ENCODE measurements at places on chromosomes 6 and 20.

DNA sequence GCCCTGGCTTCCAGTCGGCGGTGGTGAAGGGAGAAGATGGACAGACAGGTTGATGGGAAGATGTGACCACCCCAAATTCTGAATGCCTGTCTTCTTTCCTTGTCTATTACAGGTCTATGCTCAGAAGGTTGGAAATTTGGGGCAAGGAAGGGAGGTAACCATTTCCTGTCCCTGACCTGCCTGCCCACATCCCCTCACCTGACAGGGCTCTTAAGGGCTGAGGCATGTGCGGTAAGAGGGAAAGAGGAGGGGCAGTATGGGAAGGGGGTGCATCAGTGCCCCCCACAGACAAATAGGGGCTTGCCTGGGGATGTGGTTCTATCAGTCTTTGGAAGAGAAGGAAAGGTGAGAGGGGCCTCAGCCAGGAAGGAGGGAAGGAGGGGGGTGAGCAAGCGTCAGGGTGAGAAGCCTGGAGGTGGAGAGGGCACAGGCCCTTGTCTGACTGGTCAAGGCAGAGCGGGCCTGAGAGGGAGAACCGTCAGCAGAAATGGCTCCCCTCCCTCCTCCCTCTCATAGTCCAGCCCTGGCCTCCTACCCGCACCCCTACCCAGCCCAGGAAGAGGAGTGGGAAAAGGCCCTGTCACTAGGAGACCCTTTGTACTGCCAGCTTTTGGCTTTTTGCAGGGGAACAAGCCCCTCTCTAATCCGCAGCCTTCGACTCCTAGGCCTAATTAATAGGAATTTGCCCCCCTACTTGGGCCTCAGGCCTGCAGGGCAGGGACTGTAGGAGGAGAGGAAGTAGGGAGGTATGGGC is 104.4 kb upstream of the FOXP4 start:
- DNase-seq: no peak

DNA sequence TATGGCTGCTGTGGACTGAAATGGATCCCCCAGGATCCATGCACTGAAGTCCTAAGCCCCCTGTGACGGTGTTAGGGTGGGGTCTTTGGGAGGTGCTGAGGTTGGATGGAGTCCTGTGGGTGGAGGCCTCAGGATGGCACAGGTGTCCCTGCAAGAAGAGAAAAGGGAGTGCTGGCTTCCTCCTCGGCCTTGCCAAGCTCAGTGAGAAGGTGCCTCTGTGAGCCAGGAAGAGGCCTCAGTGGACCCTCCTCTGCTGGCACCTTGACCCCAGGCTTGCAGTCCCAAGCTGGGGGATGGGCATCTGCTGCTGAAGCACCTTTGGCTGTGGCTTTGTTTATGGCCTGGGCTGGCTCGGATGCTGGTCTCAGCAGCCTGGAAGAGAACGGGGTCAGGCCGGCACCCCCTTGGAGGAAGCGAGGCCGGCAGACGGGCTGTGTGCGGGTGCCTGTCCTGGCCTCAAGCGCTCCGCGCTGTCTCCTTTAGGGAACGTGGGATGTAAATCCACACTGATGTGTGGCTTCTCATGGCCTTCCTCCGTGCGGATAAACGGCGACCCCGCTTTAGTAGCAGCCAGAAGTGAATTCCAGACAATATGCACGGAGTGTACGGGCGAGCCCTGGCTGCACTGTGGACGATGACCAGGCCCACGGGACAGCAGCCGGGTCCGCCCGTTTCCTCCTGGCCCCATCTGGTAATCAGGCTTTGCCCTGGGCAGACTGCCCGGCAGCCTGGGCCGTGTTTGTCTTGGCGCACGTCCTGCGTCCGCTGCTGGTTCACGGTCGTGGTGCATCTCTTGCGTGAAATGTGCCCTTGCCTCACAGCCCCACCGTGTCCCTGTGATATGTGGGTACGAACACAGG is 182.6 kb downstream of the ERMARD start:
- DNase-seq: no peak

GRCh38 chr6:142333431-142333830 is 31.6 kb downstream of the ADGRG6 start:
- no peak for DNase-seq

DNA sequence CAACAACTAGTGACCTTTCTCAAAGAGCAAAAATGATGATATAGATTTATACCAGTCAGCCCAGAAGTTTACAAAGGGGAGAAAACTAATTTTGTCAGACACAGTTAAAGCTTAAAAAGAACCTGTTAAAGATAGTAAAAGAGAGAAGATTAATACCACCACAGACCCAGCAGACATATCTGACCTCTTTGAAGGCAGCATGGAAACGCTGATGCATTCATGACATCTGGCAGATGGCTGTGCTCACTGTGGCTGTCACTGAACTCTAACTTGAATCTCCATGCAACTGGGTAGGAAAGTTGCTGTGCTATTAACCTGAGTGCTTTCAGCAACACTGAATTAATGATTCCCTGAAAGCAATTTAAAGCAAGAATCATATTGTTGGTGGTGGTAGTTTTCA is 159.8 kb upstream of the PRDM1 start:
- peak; percentile 9 for DNase-seq

GRCh38 chr6:113846577-113846976 is 10.6 kb upstream of the MARCKS start:
- no peak for DNase-seq

DNA sequence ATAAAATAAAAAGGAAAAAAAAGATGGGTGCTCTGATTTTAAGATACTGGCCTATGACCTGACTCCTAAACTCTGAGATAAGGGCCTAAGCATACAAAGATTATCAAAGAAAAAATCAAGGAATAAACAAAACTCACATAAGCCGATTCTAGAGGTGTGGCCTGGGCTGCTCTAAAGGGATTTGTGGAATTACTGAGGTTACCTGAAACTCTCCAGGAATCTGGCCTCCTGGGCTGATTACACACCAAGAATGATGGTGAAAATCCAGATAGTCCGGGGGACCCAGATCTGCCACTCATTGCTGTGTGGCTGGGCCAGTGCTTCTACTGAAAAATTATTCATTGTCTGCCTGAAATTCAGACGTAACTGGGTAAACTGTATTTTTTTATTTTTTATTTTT is 122.7 kb upstream of the RNF24 start:
- no peak for DNase-seq

GRCh38 chr6:3410385-3411360 is 46.2 kb downstream of the SLC22A23 start:
- DNase-seq: peak; percentile 63

DNA sequence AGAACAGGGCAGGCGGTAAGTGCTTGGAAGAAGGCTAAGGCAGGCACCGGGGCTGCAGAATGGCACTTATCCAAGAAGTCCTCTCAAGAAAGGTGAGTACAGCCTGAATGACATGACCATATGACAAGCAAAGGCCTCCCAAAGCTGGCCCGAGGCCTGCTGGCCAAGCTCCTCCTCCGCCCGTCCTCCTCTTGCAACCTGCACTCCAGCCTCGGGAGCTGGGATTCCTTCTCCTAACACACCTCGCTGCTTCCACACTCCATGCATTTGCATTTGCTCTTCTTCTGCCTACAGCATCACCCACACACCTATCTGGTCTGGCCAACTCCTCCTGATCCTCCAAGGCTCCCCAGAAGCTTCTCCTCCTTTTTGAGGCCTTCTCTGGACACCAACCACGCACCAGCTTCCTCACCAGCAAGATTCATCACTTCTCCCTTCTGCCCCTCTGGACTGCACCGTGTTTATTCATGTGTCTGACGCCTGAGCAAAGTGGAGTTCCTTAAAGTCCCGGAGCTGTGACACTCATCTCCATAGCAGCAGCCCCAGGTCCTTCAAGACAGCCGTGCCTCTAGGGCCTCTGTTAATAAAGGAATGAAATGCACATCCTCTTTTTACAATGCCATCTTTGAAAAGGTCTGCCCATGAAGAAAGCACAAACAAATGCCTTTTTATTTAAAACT is 32.3 kb downstream of the CNKSR3 start:
- no peak for DNase-seq

DNA sequence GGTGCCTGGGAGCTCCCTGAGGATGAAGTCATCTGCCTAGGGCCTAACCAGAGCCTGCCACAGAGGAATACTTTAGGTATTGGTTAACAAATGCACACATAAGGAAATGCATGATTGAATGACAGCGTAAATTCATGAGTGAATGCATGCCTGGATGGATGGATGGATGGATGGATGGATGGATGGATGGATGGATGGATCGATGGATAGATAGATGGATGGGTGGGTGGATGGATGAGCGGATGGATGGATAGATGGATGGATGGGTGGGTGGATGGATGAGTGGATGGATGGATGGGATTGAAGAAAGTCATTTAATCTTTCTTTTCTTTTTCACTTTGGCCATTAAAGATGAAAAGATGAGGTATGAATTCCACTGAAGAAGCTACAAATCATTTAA is 111.9 kb upstream of the SIRPG start:
- no peak for DNase-seq

DNA sequence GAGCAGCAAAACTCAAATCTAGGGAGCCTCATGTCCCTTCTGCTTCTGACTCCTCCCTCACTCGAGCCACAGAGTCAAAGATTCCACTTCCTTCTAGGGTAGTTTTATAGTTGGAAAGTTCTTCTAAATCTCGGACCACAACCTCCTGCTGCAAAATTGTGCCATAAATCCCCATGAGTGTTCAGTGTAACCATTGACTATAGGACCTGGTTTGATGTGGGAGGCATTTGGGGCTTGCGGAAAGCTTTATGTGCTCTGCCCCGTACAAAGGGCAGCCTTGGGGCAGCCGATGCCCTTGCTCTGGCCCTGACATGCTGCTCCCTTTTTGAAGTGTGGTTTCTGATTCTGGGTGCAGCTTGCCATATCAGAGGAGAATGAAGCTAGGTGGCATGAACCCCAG is 43.6 kb upstream of the IER3 start:
- DNase-seq: no peak

GRCh38 chr20:17836303-17836861 is 132.2 kb downstream of the SNX5 start:
- DNase-seq: no peak

GRCh38 chr6:66638099-66638498 is 931.1 kb upstream of the EYS start:
- no peak for DNase-seq

- DNase-seq: no peak
Measured at GRCh38 chr20:62063981-62064769, 1.5 kb downstream of the TAF4 start.

DNA sequence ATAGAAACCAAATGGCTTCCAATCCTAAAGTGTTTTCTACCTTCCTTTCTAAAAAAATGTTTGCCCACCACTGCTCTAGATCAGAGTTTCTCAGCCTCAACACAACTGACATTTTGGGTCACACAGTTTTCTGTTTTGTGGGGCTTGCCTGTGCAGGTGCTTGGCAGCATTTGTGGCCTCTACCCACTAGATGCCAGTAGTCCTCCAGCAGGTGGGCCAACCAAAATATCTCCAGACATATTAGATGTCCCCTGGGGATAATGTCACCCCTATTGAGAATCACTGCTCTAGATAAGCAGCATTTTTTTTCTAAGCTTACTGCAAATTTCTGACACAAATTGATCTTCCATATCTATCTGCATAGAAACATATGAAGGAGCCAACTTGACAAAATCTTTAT is 26.3 kb upstream of the EPM2A start:
- DNase-seq: no peak

DNA sequence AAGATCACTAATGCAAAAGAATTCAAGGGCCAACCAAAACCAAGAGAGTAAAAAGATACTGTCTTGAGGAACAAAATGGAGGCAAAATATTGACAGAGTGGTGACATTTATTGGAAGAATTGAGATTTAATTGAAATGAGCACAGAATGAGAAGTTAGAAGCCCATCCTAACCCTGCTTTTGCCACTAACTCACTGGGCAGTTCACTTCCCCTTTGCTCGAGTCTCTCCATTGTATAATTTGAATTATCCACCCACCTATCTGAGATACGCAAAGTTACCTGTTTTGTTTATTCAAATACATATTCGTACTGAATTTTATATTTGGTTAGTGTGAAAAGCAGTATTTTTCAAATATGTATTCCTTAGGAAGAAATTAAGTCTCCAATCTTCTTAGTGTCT is 204.5 kb upstream of the PRDM1 start:
- DNase-seq: no peak

DNA sequence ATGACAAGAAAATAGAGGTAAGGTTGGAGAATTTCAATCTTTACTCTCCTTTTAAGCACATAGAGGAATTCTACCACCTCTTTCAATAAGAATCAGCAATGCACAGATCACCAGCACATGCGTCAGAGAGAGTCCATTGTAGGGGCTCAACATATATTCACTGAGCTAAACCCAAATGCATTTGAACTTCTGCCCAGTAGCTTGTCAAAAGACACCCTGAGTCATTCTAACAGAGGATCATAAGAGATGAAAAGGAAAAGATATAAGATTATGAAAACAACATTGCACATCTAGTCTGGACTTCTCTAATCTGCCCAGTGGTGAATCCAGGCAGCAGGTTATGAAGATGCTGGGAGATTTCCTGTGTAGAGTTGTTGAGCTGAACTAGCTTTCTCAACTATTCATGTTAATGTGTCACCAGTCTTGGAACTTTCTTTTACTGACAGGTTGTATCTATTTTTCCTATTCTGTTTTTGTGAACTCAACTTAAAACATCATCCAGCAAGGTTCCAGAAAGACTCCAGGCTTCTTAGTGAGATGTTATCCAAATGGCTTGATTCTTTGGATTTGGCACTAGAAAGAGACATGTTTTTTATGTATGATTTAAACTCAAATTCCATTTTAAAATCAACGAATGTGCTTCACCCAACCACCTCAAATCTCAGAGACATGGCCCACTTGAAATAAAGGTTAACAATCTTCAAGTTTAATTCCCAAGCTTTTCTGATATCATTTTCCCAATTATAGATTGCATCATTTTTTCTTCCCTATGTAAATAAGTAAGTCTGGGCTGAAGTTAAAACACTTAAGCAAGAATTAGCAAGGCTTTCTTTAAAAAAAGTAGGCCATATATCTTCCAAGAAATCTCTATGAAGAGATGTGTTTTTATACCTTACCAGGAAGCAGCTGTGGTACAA is 89.3 kb downstream of the TSHZ2 start:
- no peak for DNase-seq

- DNase-seq: no peak
Measured at GRCh38 chr6:2990248-2990931, 9.3 kb upstream of the NQO2 start.

GRCh38 chr6:130107710-130108109 is 89.3 kb downstream of the L3MBTL3 start:
- no peak for DNase-seq

GRCh38 chr6:128525406-128525805 is 5.0 kb upstream of the PTPRK start:
- no peak for DNase-seq

DNA sequence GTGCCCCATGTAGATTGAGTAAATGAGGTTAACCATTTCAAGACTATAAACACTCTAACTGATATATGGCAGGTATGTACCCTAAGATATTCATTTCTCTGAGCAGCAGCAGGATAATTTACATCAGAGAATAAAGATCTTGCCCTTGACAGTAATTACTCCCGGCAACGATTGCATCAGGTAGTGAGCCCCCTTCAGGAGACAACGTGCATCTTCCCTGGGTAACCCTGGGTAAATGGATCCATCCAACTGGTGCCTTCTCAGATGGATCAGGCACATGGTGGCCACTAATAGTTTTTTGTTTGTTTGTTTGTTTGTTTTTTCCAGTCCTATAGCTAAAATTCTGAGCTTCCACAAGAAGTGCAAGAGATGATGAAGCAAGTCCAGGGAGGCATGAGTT is 469.4 kb upstream of the SLC35B3 start:
- DNase-seq: no peak
